ENCODE measurements at places on chromosomes 1 and 21. TPM values are rescaled to one million over a fixed set of nuclear protein-coding genes. Genes with fewer than 3 reads are reported as not detected.

DNA sequence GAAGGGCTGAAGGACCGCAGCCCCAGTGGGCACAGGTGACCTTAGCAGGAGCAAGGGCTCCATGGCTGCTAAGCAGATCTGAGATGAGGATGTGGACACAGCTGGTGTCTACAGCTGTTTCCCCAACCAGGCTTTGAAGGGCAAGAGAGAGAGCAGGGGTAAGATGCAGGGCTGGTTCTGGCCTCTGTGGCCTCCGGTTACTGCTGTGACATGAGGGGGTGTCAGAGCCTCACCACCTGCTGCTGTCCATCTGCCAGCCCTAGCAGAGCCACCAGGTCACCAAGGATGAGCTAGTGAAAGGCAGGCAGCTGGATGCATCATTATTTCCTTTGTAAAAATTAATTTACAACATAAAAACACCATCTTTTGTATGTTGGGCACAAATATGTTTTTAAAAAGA, 33.4 kb downstream of the OBSCN start:
- DNase-seq: no peak

DNA sequence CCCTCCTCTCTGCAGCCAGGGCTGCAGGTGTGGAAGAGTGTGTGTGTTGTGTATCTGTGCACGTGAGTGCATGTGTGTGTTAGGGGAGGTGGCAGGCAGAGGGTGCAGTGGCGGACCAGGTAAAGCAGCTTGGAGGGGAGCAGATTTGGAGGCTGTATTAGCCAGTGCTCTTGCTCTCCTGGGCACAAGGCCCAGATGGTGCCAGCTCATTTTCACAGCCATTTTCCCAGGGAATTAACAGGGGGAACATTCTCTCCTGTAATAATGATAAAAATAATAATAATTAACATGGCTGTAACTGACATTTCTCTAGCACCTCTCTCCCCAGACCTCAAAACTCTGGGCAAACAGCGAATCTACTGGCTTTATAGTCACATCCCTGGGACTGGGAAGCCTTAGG, 43.6 kb downstream of the LRRN2 start:
- DNase-seq: no peak

GRCh38 chr1:11180342-11180744, 8.8 kb upstream of the ANGPTL7 start:
- DNase-seq: no peak

DNA sequence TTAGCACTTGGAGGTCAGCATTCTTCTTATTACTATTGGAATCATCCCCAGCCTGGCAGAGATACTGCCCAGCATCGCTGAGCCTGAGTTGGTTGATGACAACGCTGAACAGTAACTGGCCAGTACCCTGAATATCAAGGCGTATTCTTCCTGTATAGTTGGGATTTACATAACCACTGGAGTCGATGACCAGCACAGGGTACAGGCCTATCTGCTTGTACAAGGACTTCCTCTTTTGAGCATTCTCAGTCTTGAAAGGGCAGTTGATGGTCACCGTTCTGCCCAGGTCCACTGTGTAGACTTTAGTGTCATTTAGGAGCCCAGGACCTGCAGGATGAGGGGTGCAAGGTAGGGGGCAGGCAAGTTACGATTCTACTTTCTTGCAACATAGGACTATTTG, 8.8 kb downstream of the PIGR start:
- no peak for DNase-seq

- no peak for DNase-seq
These were observed 14.6 kb upstream of the AIM2 start for GRCh38 chr1:159091180-159091560.

GRCh38 chr1:101546885-101547284, 310.1 kb downstream of the S1PR1 start:
- DNase-seq: no peak

DNA sequence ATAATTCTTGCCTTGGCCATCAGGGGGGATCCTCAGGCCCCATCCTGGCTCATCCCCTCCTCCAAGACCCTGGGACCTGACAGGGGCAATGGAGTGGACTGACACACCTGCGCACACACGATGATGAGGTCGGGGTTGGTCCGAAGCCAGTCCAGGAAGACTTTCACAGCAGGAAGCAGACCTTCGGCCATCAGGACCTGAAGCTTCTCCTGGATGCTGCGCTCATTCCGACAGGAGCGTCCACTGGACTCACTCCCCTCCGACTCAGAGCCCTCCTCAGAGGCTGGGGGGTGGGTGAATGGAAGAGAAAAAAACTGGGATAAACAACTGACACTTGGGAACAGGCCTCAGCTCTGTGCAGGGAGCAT, 15.4 kb upstream of the PAQR6 start:
- no peak for DNase-seq

- no peak for DNase-seq
These were observed 39.1 kb upstream of the SLC19A1 start for GRCh38 chr21:45581322-45581712.

Gene SYTL1
- 13.0 TPM for total RNA-seq

Gene NUDT17
- total RNA-seq: 3.0 TPM

Gene RSPH1
- total RNA-seq: 0.31 TPM

Gene RGS7
- total RNA-seq: 2.0 TPM

Gene C8B
- not detected for total RNA-seq

Gene ANGPTL3
- total RNA-seq: not detected

Gene S100A7
- total RNA-seq: not detected
